ENCODE measurements at places on chromosomes 5 and 9. TPM values are rescaled to one million over a fixed set of nuclear protein-coding genes. Genes with fewer than 3 reads are reported as not detected.

ORM2 gene
- total RNA-seq, result not detected

ZNF618 gene
- 12.1 TPM for total RNA-seq

CETN3 gene
- 16.3 TPM for total RNA-seq

GLIPR2 gene
- total RNA-seq, result 43.1 TPM

NR5A1 gene
- not detected for total RNA-seq

MEIKIN gene
- total RNA-seq, result not detected

PRRX2 gene
- not detected for total RNA-seq

GRIN3A gene
- not detected for total RNA-seq

TMEM252 gene
- not detected for total RNA-seq

LSM11 gene
- 3.9 TPM for total RNA-seq

PDE6A gene
- total RNA-seq, result not detected

SH2D3C gene
- 0.17 TPM for total RNA-seq

PCDHB10 gene
- total RNA-seq, result 3.4 TPM

LHX2 gene
- total RNA-seq, result not detected

GFI1B gene
- total RNA-seq, result not detected

GARNL3 gene
- 2.7 TPM for total RNA-seq

FAM221B gene
- not detected for total RNA-seq

CARTPT gene
- total RNA-seq, result not detected

GNPDA1 gene
- total RNA-seq, result 164 TPM

SLCO6A1 gene
- not detected for total RNA-seq

GALNT10 gene
- total RNA-seq, result 28.8 TPM

ZNF367 gene
- total RNA-seq, result 1.4 TPM

HABP4 gene
- total RNA-seq, result 21.8 TPM

ZNF354C gene
- 6.9 TPM for total RNA-seq

ARRDC3 gene
- 35.2 TPM for total RNA-seq

ZDHHC11B gene
- 0.55 TPM for total RNA-seq

EIF4E1B gene
- not detected for total RNA-seq

ACER2 gene
- total RNA-seq, result 10.8 TPM

NR2F1-AS1 gene
- total RNA-seq, result 9.5 TPM

MARCHF3 gene
- 0.46 TPM for total RNA-seq

TRIM14 gene
- 9.4 TPM for total RNA-seq

CD274 gene
- 6.6 TPM for total RNA-seq

RNF183 gene
- not detected for total RNA-seq

TAF11L10 gene
- total RNA-seq, result not detected

CDC20B gene
- total RNA-seq, result not detected

FOXD4L4 gene
- not detected for total RNA-seq

PCDHGC4 gene
- total RNA-seq, result 0.62 TPM

TEK gene
- total RNA-seq, result 0.07 TPM
